Aorta (tissue), 5 donors: ENCODE measurements at places on chromosomes 5 and 9.
A peak's percentile ranks its signal among the peaks of the same experiment; 100 is the strongest.

DNA sequence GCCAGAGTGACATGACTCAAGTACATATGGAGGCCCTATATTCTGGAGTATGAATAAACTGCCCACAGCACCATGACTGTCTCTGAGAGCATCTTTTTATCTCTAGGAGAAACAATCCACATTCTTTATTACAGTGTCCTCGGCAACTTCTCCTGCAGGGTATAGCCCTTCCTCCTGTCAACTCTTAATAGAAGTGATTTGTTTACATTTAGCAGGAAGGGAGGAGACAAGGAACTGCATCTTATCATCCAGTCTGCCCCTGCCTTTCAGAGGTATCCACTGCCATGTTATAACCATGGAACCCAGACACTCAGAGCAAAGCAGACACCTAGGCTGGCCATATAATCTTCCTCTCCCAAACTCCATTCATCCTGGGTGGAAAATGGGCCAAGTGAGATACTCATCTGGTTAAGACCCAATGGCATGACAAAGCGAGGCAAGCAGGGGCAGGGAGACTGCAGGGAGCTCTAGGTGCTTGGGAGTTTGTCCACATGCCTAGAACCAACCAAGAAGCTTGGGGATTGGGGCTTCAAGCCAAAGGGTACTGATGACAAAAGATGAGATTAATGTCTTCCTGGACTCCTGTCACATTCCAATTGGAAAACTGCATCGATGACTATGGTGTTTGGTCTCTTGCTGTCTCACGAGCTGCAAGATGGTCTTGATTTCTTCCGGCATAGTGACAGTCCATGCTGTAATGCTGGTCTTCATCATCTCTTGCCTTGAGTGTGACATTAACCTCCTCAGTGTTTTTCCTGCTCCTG, 620.5 kb upstream of the KLF4 start:
- H3K27me3 ChIP-seq = no peaks in the 10 kb centered on the region
- no peak overlapping the region for H3K4me3 ChIP-seq
- no peak for DNase-seq
- H3K4me1 ChIP-seq = no peaks in the 10 kb centered on the region
- no peak overlapping the region for H3K27ac ChIP-seq

DNA sequence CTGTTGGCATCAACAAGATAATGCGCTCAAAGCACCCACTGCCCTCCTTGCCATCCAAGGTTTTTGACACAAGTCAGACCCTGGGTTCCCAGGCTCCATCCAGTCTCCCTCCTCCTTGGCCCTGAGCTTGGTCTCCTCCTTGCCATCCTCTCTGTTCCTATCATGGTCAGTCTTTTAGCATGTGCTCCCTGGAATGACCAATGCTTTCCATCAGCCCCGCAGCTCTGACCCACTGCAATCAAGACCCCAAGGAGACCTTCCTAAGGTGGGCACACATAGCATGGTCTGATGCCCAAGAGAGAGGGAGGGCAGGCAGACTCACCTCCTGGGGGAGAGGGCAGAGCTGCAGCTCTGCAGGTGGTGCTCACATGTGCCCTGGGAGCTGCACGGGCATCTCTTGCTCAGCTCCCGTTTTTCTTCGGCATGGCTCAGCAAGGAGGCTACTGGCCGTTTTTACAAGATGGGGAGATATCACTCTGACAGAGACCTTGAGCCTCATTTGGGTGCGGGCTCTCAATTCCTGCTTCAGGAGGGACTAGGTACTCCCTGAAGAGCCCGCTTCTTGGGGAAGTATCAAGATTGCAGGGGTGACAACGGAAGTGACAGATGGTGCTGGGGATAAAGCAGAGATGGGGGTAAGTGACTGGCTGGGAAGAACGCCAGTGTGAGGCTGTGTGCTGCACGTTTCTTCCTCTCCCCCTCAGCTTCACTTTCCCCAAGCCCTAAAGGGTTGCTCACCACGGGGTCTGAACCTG, 3.3 kb downstream of the SEPTIN8 start:
- DNase-seq = no peak
- no peaks in the 10 kb centered on the region for H3K4me1 ChIP-seq
- no peak overlapping the region for H3K27ac ChIP-seq
- no peaks in the 10 kb centered on the region for H3K36me3 ChIP-seq
- H3K4me3 ChIP-seq = no peak overlapping the region

DNA sequence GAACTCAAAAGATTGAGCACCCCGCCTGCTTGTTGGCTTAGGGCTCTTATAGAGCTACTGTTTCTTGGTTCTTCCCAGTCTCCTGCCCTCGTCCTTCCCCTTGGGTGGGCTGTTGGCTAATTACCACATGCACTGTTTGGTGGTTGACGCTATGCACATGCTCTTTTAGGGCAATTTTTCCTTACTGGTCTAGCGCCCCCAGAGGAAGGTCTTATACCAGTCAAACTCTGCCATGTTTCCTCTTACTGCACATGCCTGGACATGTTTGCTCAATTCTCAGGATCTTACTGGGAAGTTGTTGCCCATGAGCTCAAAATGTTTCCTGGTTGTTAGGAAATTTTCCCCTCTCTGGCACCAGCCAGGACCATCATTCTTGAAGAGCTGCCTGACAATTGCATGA, 101.9 kb downstream of the SLC28A3 start:
- no peaks in the 10 kb centered on the region for H3K27me3 ChIP-seq
- H3K36me3 ChIP-seq = no peaks in the 10 kb centered on the region
- no peak overlapping the region for H3K4me3 ChIP-seq
- no peaks in the 10 kb centered on the region for H3K4me1 ChIP-seq

- no peaks in the 10 kb centered on the region for H3K4me1 ChIP-seq
- H3K27ac ChIP-seq = no peak overlapping the region
- no peaks in the 10 kb centered on the region for H3K27me3 ChIP-seq
- no peaks in the 10 kb centered on the region for H3K36me3 ChIP-seq
- DNase-seq = no peak
- no peak overlapping the region for H3K4me3 ChIP-seq
Measured at GRCh38 chr5:171648279-171649074, 137.1 kb upstream of the SMIM23 start.

GRCh38 chr5:59061377-59061776, 478.5 kb downstream of the RAB3C start:
- no peak overlapping the region for H3K27ac ChIP-seq
- no peaks in the 10 kb centered on the region for H3K36me3 ChIP-seq
- H3K27me3 ChIP-seq = no peaks in the 10 kb centered on the region

- peaks cover 5% of the 10 kb centered on the region for H3K4me1 ChIP-seq
- peak overlapping the region; percentile 64 for H3K27ac ChIP-seq
- H3K36me3 ChIP-seq = peaks cover 2% of the 10 kb centered on the region
- no peaks in the 10 kb centered on the region for H3K27me3 ChIP-seq
- peak; percentile 90 for DNase-seq
Measured at GRCh38 chr5:174532455-174533453, 191.6 kb upstream of the MSX2 start.

DNA sequence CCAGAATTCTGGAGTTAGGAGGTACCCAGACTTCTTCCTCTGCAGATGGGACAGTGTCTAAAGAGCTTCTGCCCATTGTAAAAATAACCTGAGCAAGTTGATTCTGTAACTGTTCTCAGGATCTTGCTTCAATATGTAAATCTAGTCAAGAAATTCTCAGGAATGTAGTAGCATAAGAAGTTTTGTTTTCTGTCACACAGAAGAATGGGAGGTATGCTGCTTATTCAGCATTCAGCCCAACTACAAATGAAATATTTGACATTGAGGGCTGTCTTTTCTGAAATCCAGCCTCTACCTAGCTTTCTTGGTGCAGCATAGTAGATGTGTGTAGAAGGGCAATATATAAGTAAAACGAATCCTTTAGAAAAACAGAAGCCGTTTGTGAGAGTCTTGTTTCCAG, 13.8 kb downstream of the MACIR start:
- no peaks in the 10 kb centered on the region for H3K27me3 ChIP-seq
- peaks cover 7% of the 10 kb centered on the region for H3K36me3 ChIP-seq
- no peak overlapping the region for H3K4me3 ChIP-seq
- peaks cover 2% of the 10 kb centered on the region for H3K4me1 ChIP-seq
- DNase-seq = no peak

DNA sequence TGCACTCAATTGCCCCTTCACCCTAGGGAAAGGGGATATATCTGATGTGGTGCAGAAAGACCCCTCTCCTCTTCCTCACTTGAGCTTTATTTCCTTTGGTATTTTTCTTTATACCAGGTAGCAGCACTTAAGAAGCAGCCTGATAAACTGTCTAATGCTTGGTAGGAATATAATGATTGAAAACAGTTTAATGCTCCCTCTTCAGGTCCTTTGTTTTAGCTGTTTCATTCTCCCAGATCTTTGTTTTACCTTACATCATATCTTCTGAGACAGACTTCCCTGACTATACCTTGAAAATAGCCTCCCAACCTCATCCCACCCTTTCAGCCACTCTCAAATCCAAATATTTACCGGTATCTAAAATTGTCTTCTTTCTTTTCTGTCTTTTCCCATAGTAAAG, 87.9 kb downstream of the NUDT12 start:
- no peak for DNase-seq
- no peaks in the 10 kb centered on the region for H3K36me3 ChIP-seq

- no peak for DNase-seq
- no peak overlapping the region for H3K4me3 ChIP-seq
- H3K27me3 ChIP-seq = peaks cover 2% of the 10 kb centered on the region
- H3K27ac ChIP-seq = no peak overlapping the region
Measured at GRCh38 chr5:113083481-113083880, 106.9 kb downstream of the DCP2 start.

DNA sequence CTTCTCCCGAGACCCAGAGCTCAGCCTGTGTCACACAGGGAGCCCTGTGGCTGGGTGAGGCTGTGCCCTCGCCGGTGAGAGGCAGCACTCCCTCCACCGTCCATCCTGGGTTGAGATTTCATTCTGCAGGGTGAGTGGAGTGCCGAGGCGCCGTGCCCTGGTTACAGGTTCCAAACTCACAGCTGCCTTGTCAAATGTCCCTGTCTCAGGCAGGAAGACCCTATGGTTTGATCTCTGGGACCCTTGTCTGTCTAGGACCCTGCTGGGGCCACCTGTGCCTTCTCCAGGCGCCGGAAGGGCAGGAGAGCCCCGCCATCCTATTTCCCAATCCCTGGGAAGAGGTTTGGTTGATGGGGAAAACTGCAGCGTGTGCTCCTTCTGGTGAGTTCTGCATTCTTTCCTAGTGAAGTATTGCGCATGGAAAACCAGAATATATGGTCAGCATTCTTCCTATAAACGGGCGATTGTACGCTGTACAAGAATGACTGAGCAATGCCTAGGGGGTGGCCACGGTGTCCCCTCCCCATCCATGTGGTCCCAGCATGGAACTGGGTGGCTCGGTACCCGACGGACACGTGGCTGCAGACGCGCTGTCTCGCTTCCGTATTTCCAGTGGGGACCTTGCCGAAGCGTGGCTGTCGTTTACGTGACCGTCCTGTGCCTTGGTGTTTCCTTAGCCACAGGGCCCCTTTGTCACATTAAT, 95.9 kb upstream of the COL5A1 start:
- no peaks in the 10 kb centered on the region for H3K36me3 ChIP-seq
- no peak overlapping the region for H3K4me3 ChIP-seq
- H3K4me1 ChIP-seq = no peaks in the 10 kb centered on the region
- DNase-seq = peak; percentile 79
- H3K27ac ChIP-seq = no peak overlapping the region

DNA sequence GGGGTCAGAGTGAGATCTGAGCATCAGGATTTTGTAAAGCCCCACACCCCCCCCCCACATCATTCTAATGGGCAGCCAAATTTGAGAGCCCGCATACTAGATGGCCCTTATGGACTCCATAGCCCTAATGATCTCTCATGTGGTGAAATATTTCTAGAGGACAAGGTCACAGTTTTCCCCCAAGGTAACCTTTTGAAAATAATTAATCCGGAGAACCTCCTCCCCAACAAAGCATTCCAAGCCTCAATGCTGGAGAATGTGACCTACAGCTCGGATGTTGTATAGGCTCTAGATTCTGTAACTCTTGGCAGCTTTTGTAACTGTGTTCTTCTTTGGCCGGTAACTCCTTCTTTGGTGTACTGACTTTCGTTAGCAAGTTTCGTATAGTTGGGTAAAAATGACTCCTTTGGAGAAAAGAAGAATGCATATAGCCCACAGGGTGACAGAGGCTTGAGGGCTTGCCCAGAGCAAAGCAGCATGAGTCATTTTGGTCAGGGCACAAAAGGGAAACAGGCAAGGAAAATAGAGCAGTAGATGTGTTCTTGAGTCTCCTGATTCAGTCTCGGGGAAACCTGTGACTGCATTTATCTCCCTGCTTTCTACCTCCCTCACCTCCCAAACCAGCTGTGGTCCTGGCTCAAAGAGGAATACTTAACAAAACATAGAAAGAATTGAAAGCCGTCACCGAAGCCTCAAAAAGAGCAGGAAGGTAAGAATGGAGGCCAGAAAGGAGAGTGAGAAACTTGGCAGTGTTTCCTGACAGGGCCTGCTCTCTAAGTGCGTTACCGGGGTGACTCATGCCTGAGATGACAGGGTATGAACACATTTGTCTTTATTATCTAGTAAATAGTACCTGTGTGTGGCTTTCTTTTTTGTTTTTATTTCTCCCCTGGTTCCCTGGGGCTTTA, 6.6 kb upstream of the XPA start:
- H3K27me3 ChIP-seq = no peaks in the 10 kb centered on the region
- H3K36me3 ChIP-seq = no peaks in the 10 kb centered on the region
- H3K4me1 ChIP-seq = no peaks in the 10 kb centered on the region
- H3K27ac ChIP-seq = peak overlapping the region; percentile 99
- H3K4me3 ChIP-seq = no peak overlapping the region

DNA sequence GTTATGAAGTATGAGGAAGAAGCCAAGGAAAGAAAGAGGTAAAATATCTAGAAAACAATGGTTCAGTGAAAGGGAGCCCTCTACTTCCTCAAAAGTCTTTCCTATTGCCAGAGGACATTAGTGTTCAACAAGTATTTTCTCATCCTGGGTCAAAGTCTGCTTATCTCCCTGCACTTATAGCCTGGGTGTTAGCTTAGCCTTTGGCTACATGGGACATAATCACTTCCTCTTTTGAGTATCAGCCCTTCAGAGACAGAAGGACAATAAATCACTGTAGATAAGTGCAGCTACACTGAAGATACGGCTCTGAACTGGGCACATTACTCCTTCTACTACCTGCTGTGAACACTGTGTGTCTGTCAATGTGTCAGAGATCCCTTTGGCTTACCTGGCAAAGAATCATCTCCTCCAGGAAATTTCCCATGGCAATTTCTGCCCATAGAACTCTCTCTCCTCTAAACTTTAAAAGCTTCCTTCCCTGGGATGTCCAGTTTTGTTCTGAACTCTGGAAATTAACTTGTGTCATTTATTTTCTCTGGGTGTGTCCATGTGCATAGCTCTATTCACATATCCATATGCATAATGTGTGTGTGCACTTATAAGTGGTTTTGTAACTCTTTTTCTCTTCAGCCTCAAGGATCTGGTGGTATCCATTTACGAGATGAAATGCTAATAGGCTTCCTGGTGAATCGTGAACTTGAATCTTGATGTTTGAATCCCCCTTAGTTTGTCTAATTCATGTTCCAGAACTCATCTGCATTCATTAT, 30.0 kb upstream of the RECK start:
- no peaks in the 10 kb centered on the region for H3K36me3 ChIP-seq
- no peaks in the 10 kb centered on the region for H3K4me1 ChIP-seq
- no peak overlapping the region for H3K27ac ChIP-seq
- no peak for DNase-seq
- no peak overlapping the region for H3K4me3 ChIP-seq

DNA sequence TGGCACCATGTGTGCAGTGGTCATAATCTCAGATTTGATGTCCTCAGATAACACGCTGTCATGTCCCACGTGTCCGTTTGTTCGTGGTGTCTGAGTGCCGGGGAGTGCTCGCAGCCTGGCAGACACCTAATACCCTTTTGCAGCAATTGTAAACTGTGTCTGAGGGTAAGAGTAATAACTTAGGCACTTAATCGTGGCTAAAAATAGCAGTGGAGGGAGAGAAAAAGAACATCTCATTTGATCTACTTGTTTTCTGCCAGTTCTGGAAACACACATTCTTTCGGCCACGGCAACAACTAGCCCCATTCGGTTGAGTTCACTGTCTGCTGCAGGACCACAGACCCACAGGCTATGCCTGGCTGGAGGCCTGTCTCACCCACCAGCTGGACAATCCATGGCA, 16.5 kb downstream of the ADCY2 start:
- H3K4me1 ChIP-seq = no peaks in the 10 kb centered on the region
- no peak for DNase-seq
- no peaks in the 10 kb centered on the region for H3K36me3 ChIP-seq
- H3K4me3 ChIP-seq = no peak overlapping the region
- H3K27me3 ChIP-seq = no peaks in the 10 kb centered on the region
